ENCODE measurements at places on chromosomes 7 and 10.

DNA sequence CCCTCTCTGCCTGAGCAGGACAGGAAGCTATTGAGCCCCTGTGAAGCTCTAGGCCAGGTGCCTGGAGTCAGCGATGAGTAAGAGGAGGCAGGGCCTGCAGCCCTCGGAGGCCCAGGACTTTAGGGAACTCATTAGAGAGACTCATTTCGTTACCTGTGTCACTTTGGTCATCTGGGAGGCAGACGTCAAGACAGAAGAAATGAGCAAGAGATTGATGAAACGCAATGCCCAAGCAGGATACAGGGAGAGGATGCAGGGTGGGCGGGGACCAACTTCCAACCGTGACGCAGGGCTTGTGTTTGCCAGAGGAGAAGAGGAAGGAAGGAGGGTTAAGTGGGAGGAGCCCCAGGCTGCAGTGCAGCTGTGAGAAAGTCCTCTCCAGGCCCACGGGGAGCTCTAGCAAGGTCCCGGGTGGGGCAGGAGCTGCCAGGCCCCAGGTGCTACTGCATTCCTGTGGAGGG is 26.4 kb upstream of the GNA12 start:
- peak; percentile 90 for DNase-seq

DNA sequence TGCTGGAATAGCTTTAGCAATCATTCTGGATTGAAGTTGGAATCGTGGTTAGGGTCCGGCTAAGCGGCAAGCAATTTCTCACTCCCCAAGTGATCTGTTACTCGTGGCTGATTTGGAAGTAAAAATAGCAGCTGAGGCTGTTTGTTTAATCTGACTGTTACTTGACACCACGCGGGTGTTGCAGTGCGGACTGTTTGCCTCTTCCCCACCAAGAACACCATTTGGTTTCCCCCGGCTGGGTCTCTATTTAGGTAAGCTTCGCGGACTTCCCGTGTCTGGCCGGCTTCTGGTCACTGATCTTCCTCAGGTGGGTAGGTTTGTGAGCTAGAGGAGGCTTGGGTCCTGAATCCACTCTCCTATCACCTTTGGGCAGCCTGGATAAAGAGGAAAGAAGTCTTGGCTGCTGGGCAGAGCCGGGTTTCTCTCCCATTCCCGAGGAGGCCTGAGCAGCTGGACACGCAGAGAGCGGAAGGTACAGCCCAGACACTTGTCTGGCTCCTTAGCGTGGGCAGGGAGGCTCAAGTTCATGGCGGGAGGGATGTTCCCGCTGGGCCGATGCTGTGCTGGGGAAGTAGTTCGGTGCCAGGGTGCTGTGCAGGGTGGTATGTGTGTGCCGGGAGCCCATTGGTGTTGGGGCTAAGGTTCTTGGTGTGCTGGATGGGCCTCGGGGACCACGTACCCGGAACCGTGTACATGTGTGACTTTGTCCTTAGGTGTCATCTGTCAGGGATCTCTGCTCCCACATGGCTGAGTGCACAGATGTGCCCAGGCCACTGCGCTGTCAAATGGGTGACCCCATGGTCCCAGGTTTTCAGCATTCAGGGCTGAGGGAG is at the start of gene C10orf71:
C10orf71 (plus strand) TSS at position 188 of the 833 bp plus-strand sequence. CDS start 23,376 bp downstream, outside the sequence.
- DNase-seq, result no peak

DNA sequence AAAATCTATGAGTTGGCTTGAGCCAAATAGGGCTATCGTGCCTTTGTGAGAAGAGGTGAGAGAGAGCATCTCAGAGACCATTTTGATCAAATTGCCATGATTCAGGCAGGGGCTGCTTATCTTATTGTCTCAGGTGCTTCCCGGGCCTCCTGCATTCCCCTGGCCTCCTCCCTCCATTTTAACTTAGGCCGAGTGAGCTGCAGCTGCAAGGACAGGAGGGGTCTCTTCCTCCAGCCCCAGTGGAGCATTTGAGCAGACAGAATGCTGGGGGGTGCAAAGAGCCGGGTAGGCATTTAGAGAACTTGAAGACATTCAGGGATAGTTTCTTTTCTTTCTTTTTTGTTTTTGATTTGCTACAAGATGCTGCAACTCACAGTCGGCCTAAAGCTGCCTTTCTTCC is 59.0 kb downstream of the BUB3 start:
- DNase-seq, result no peak

GRCh38 chr10:13272164-13272571 is 27.7 kb downstream of the PHYH start:
- DNase-seq, result peak; percentile 14

GRCh38 chr7:44980393-44981034 is 1.7 kb upstream of the MYO1G start:
- peak; percentile 51 for DNase-seq

DNA sequence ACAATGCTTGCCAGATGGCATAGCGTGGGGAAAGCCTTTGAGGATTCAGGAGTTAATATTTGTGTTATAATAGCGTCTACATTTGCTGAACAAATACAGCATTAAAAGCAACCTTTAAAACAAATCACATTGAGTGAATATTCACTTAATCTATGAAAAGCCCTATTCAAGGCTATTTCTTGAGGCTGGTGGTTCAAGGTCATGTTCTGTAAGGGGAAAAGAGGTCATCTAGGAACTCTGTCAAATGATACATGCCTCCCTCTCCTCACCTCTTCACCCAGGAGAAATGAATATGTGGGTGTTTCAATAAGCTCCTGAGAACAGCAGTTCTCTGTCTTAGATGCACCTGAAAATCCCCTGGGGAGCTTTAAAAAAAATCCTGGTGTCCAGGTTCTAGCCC is 303.0 kb downstream of the ELMO1 start:
- DNase-seq, result no peak

GRCh38 chr7:107494884-107495283 is 25.0 kb downstream of the GPR22 start:
- DNase-seq, result no peak

GRCh38 chr10:23406409-23406808 is 32.5 kb upstream of the OTUD1 start:
- no peak for DNase-seq

DNA sequence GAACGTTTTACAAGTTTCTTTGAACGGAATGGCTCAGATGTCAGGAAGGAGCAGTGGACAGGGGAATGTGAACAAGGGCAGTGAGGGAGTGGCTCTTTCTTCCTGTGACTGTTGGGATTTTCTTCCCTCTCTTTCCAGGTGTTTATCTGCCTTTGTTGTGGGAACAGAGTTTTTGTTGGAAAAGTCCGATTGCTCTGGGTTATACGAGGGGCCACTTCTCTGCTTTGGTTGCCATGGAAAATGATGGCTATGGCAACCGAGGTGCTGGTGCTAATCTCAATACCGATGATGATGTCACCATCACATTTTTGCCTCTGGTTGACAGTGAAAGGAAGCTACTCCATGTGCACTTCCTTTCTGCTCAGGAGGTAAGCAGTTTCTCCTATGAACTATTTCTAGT is 41.4 kb downstream of the ZRANB1 start:
- DNase-seq, result no peak

DNA sequence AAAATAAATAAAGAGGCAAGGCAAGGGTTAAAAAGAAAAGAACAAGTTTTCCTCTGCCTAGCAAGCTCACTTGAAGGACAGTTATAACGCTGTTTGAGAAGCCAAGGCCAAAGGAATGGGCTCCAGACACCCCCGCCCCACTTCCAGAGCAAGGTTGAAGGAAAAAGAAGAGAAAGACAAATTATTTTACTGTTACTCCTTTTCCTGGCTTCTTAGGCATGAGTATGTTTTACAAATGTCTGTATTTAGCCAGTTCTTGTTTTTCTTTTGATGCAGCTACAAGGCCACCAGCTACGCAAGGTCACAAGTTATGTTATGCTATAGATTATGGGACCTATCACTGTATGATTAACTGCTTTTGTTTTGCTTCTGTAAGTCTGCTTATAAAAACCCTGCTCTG is 94.6 kb downstream of the ZNF22 start:
- DNase-seq, result no peak

DNA sequence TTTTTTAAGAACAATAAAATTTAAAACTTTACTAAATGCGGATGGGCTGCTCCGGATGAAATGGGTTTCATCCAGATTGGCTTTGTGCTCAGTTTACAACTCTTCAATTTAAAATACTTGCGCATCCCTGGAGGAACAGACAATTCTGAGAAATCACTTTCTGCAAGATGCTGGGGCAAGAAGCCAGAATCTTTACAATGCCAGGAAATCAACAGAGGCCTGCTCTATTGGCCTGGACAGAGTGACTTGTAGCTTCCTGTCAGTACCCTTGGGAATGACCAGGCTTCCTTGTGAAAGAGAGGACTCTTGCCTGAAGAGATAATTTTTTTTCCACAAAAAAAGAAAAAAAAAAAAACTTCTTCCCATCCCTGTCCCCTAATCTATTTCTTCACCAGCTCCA is 3.9 kb upstream of the FAM13C start:
- peak; percentile 36 for DNase-seq

DNA sequence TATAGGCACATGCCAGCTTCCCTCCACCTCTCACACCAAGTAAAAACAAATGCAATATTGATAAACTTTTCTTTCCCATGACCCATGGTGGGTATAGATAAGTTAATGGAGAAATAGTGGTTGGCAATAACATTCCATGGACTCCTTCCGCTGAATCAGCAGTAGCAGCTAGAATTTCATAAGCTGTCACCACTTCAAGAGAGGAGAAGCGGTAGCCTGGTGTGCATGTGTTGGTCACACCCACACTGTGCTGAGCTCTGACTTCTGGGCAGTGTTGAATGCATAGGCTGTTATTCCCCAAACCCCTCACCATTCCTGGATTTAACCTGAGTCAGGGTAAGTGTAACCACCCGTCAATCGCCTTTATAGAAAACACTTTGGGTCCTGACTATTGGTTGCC is 32.5 kb upstream of the BMPER start:
- DNase-seq, result no peak

GRCh38 chr10:86538547-86538946 is 17.0 kb upstream of the WAPL start:
- peak; percentile 34 for DNase-seq

DNA sequence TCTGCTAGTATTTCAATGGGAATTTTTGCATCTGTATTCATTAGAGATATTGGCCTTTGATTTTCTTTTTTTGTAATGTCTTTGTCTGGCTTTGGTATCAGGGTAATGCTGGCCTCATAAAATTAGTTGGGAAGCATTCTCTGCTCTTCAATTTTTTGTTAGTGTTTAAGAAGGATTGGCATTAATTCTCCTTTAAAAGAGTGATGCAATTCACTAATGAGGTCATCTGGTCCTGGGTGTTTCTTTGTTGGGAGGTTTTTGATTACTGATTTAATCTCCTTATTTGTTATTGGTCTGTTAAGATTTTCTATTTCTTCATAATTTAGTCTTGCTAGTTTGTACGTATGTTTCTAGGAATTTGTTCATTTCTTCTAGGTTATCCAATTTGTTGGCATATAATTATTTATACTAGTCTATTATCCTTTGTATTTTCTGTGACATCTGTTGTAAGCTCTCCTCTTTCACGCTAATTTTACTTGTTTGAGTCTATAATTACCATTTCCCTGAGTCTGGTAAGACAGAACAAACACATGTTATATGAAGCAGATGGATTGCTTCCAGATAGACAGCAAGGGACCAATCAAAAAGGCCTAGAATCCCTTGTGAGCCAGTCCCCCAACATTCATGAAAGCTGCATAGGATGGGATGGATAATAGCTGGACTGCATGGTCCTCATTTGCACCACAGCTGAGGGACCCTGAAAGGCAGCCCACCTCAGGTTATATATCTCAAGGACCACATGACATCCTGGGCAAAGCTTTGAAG is 54.4 kb downstream of the MTPAP start:
- DNase-seq, result no peak

GRCh38 chr10:76523246-76523645 is 1091.8 kb downstream of the LRMDA start:
- no peak for DNase-seq

DNA sequence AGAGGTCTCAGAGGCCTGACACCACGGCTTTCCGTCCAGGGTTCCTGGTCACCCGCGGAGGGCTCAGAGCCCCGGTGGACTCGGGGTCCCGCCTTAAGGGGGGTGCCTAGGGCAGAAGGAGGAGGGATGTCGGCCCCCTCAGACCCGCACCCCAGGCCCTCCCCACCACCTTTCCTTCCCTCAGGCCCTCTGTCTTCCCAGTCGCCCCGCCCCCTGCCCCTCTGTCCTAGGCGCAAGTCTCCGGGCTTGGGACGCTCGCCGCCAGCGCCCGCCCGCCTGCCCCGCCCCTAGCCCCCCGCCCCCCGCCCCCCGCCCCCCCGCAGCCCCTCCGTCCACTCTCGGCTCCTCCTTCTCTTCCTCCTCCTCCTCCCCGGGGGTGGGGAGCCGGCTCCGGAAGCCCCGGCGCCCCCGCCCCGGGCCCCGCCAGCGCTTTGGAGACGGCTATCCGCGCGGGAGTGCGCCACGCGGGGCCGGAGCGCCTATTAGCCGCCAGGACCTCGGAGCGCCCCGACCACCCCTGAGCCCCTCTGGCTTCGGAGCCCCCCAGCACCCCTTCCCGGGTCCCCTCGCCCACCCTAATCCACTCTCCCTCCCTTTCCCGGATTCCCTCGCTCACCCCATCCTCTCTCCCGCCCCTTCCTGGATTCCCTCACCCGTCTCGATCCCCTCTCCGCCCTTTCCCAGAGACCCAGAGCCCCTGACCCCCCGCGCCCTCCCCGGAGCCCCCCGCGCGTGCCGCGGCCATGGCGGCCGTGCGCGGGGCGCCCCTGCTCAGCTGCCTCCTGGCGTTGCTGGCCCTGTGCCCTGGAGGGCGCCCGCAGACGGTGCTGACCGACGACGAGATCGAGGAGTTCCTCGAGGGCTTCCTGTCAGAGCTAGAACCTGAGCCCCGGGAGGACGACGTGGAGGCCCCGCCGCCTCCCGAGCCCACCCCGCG is at the start of gene AEBP1:
AEBP1 (plus strand) TSS at position 423 of the 937 bp plus-strand sequence; CDS start at position 744, 321 bp downstream.
- DNase-seq, result no peak

DNA sequence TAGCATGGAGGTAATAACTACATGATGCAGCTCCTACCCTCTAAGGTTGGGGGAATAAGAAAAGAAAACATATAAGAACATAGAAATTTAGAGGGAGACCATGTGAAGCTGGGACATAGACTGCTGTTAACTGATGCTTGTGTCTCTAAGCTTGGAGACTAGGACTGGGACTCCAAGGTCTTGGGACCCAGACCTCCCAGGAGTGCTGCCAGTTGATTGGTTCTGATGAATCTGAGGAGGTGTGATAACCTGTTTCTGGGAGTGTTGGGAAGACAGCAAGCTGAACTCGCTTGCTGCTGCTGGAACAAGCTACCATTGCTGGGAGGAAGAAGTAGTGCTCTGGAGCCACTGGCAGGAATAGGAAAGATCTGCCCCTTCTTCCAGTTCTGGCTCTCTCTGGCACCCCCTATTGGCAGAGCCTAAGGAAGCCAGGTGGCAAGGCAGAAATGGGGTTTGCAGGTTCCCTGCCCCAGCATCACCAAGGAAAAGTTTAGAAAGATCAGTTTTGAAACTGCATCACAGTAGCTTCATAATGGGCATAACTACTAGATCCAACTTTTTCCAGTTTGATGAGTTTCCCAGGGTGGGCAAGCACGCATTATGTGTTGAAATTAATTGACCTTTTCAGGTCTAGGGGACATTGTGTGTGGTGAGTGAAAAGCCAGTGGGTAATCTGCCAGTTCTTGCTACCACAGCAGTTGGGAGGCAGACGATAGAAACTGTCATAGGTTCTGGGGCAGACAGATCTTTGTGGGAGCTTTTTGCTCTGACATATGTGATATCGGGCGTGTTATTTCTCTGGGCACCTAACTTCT is 140.7 kb downstream of the SND1 start:
- DNase-seq, result peak; percentile 15

GRCh38 chr10:97889461-97890265 is 40.0 kb downstream of the GOLGA7B start:
- no peak for DNase-seq

GRCh38 chr10:8054244-8054493 is 319 bp upstream of the GATA3 start:
- no peak for DNase-seq
